ENCODE measurements at places on chromosomes 4 and X. TPM values are rescaled to one million over a fixed set of nuclear protein-coding genes. Genes with fewer than 3 reads are reported as not detected.
A peak's percentile ranks its signal among the peaks of the same experiment; 100 is the strongest.

- H3K27ac ChIP-seq, result no peak overlapping the region
- no peak for DNase-seq
- H3K36me3 ChIP-seq, result no peaks in the 10 kb centered on the region
- H3K4me1 ChIP-seq, result no peaks in the 10 kb centered on the region
These were observed 46.4 kb downstream of the SGMS2 start for GRCh38 chr4:107870916-107871786.

DNA sequence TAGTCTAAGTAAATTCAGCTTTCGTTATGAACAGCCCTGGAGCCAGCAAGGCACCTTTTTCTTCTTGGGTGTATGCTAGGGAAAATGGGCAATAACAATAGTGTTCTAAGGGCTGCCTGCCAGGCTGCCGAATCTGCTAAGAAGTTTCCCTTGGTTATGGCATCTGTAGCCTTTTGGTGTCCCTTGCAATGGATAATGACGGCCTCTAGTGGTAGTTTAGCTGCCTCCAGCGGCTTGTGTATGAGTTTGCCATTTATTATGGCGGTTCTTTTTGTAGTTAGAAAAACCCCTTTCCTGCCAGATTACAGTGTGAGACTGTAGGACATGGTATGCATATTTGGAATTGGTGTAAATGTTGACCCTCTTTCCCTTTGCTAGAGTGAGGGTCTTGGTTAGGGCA is 78.9 kb upstream of the SPIN4 start:
- no peak overlapping the region for H3K4me3 ChIP-seq
- no peaks in the 10 kb centered on the region for H3K27me3 ChIP-seq
- H3K27ac ChIP-seq, result no peak overlapping the region
- no peaks in the 10 kb centered on the region for H3K36me3 ChIP-seq
- no peak for DNase-seq

- DNase-seq, result no peak
- H3K27me3 ChIP-seq, result no peaks in the 10 kb centered on the region
- no peak overlapping the region for H3K27ac ChIP-seq
- H3K4me1 ChIP-seq, result no peaks in the 10 kb centered on the region
- no peaks in the 10 kb centered on the region for H3K36me3 ChIP-seq
These were observed 175.4 kb upstream of the FRG1 start for GRCh38 chr4:189765301-189765700.

The EREG gene
- not detected for total RNA-seq

The IDS gene
- 60.9 TPM for total RNA-seq

GRCh38 chr4:114078636-114079035 is 99.2 kb upstream of the ARSJ start:
- no peak for DNase-seq
- H3K27ac ChIP-seq, result no peak overlapping the region
- no peaks in the 10 kb centered on the region for H3K36me3 ChIP-seq
- H3K4me1 ChIP-seq, result no peaks in the 10 kb centered on the region

- DNase-seq, result no peak
- no peaks in the 10 kb centered on the region for H3K4me1 ChIP-seq
- H3K4me3 ChIP-seq, result no peak overlapping the region
- H3K27me3 ChIP-seq, result no peaks in the 10 kb centered on the region
- H3K27ac ChIP-seq, result no peak overlapping the region
- H3K36me3 ChIP-seq, result no peaks in the 10 kb centered on the region
These were observed 1314.7 kb downstream of the FSTL5 start for GRCh38 chr4:160848901-160849760.

- H3K27me3 ChIP-seq, result peaks cover 9% of the 10 kb centered on the region
- no peak for DNase-seq
- no peaks in the 10 kb centered on the region for H3K4me1 ChIP-seq
These were observed 214.1 kb downstream of the BCOR start for GRCh38 chrX:39883666-39884065.

The TENM3 gene
- 51.5 TPM for total RNA-seq

DNA sequence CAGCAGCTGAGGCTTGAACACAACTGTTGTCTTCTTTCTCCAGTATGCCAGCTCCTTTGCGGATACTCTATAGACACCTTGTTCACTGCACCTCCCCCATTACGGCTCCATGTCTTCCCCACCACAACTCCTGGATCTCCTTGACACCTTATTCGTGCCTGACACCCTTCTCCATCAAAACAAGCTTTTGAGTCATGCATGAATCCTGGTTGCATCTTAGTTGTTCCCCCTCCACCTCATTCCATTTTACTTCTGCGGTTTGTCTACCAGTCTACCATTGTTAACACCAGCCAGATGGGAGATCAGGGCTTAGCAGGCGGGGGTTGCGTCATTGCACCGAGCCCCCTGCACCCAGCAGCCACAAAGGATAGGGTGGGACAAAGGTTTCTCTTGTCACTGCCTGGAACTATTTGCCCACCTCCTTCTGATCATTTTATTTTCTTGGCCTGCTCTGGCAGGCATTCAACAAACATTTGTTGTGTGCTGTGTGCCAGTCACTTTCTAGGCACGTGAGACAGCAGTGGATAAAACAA is 2.0 kb upstream of the CDK16 start:
- DNase-seq, result no peak
- H3K27me3 ChIP-seq, result no peaks in the 10 kb centered on the region
- no peak overlapping the region for H3K4me3 ChIP-seq
- peaks cover 25% of the 10 kb centered on the region for H3K4me1 ChIP-seq
- peak overlapping the region; percentile 98 for H3K27ac ChIP-seq

DNA sequence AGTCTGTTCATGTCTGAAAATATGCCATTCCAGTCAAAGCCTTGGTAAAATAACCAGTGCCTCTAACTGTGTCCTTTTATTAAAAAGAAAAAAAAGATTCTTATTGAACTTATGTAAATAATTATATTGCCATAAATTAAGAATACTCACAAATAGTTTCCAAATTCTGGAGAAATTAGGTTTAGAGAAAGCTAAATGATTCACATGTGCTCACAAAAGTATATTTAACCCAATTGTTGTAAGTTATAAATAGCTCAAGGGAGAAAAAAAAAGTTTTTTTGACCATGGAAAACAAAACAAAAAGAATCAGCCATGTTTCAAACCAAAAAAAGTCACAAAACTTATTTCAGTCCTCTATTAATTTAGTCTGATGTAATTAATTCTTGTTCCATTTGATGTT is 25.3 kb upstream of the HERC6 start:
- H3K4me3 ChIP-seq, result no peak overlapping the region
- H3K4me1 ChIP-seq, result no peaks in the 10 kb centered on the region

DNA sequence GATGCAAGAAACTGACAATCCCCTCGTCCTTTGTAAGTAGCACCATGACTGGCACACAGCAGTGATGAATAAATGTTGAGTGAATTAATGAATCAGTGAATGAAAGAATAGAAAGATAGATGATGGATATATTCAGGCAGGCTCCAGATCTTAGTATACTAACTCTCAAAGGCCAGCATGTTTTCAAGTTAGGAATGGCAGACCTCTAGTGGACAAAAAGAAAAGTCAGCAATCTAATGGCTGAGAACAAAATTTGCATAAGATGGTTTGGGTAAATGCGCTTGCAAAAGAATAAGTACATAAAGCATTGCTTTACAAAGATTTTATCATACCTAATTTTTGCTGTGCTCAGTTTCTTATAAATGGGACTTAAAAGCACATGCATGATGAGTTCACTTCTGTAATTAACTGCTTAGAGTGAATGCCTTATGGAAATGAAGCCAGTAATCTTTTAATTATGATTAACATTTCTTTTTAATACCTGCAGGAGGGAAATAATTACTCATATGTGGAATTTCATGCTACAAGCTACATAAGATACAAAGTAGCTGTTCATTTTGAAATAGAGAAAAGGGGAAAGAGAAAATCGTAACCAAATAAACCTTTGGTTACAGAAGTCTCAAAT is 126.9 kb upstream of the GPRIN3 start:
- no peaks in the 10 kb centered on the region for H3K27me3 ChIP-seq
- no peak overlapping the region for H3K27ac ChIP-seq
- H3K4me1 ChIP-seq, result no peaks in the 10 kb centered on the region
- no peaks in the 10 kb centered on the region for H3K36me3 ChIP-seq
- DNase-seq, result no peak
- no peak overlapping the region for H3K4me3 ChIP-seq

DNA sequence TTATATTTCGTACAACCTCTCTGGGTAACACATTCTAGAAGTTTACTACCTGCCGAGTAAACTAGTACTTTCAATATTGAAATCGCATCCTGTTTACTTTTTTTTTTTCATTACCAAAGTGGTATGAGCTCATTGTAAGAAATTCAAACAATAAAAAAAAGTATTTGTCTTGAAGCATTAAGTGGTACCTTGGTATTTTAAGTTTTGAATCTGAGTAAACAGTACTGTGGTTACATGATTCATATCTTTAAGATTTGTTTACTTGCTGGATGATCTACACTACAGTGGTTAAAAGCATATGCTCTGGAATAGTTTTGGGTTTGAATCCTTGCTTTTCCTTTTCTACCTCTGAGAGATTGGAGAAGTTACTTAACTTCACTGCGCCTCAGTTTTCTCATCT is 3.8 kb upstream of the MMGT1 start:
- H3K36me3 ChIP-seq, result no peaks in the 10 kb centered on the region
- H3K27ac ChIP-seq, result no peak overlapping the region
- no peak for DNase-seq
- no peaks in the 10 kb centered on the region for H3K4me1 ChIP-seq

DNA sequence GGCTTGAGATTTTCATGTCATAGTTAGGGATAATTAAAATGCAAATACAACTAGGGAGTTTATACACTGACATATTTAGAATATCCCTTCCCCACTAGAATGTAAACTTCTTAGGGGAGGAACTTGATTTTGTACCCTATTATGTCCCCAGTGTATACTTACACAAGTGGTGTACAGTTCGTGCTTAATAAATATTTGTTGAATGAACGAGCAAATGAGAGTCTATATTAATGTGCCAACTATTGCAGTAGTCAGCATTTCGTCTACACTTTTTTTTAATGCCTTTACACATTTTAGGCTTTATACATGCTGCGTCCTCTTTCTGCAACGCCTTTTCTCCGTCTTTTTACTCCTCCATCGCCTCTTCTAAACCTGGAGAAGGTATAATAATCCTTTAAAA is 8.4 kb upstream of the MOB1B start:
- H3K4me1 ChIP-seq, result no peaks in the 10 kb centered on the region
- H3K27me3 ChIP-seq, result no peaks in the 10 kb centered on the region
- no peaks in the 10 kb centered on the region for H3K36me3 ChIP-seq
- no peak overlapping the region for H3K27ac ChIP-seq
- no peak overlapping the region for H3K4me3 ChIP-seq
- no peak for DNase-seq

DNA sequence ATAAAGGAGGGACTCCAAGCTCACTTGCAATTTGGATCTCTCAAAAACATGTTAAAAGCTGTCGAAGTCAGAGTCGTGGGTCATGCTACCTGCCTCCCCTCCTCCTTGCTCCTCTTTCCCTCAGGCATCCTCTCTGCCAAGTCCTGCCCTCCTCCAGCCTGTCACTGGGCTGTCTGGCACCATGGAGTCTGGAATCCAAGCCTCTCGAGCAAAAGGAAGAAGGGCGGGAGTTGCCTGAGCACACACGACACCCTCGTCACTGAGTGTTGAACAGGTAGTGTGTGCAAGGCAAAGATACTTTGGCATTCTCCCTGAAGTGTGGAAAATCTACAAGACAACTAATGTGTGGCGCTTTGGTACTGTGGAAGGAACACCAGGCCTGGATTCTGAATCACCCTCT is 62.2 kb downstream of the HAUS3 start:
- H3K4me1 ChIP-seq, result no peaks in the 10 kb centered on the region
- H3K36me3 ChIP-seq, result no peaks in the 10 kb centered on the region
- H3K4me3 ChIP-seq, result no peak overlapping the region
- no peak overlapping the region for H3K27ac ChIP-seq
- no peaks in the 10 kb centered on the region for H3K27me3 ChIP-seq

- no peaks in the 10 kb centered on the region for H3K27me3 ChIP-seq
- DNase-seq, result no peak
- no peak overlapping the region for H3K4me3 ChIP-seq
These were observed 895 bp upstream of the OPN1LW start for GRCh38 chrX:154142950-154143745.

The SORBS2 gene
- 651 TPM for total RNA-seq

The IQCM gene
- total RNA-seq, result not detected

- H3K4me3 ChIP-seq, result no peak overlapping the region
- no peaks in the 10 kb centered on the region for H3K36me3 ChIP-seq
- H3K27ac ChIP-seq, result no peak overlapping the region
- H3K27me3 ChIP-seq, result peaks cover 4% of the 10 kb centered on the region
- no peaks in the 10 kb centered on the region for H3K4me1 ChIP-seq
These were observed 60.7 kb upstream of the HELT start for GRCh38 chr4:184957446-184958115.

DNA sequence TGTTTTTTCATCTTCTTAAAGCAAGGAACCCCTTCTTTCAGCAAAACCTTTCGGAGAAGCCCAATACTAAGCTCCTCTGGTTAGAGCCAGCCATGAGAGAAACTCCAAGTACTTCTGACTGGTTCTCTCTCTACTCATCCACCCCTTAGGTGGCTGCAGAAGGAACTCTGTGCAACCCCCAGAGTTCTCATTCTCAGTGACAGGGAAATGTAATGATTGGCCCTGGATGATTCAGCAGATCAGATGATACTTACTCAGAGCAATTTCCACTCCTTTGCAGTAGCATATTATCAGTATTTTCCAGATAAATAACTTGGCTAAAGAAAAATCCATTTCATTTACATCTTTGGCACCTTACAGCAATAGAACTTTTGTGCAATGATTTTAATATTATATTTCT is 3.2 kb downstream of the SPP1 start:
- H3K27ac ChIP-seq, result no peak overlapping the region
- no peak for DNase-seq
- H3K4me3 ChIP-seq, result no peak overlapping the region
- no peaks in the 10 kb centered on the region for H3K27me3 ChIP-seq
- H3K36me3 ChIP-seq, result no peaks in the 10 kb centered on the region
- H3K4me1 ChIP-seq, result no peaks in the 10 kb centered on the region

DNA sequence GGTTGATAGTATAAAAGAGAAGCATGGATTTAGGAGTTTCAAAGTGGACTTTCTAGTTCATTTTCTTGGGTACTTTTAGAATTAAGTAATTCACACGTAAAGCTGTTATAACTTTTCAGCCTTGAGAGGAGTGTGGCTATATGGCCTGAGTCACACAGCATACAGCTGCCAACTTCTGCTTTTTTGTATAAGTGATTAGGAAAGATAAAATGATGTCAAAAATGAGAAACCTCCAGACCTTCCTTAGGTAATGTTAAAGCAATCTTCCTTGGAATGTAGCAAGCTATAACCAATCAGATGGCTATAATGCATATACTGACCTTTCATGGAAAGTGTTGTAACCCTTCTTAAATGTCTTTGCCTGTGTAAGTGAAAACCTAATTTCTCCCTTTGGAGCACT is 39.2 kb downstream of the RAB40AL start:
- H3K4me3 ChIP-seq, result no peak overlapping the region
- H3K36me3 ChIP-seq, result no peaks in the 10 kb centered on the region
- no peak for DNase-seq
- H3K27ac ChIP-seq, result no peak overlapping the region
- no peaks in the 10 kb centered on the region for H3K27me3 ChIP-seq
- no peaks in the 10 kb centered on the region for H3K4me1 ChIP-seq

The PAGE1 gene
- total RNA-seq, result not detected

DNA sequence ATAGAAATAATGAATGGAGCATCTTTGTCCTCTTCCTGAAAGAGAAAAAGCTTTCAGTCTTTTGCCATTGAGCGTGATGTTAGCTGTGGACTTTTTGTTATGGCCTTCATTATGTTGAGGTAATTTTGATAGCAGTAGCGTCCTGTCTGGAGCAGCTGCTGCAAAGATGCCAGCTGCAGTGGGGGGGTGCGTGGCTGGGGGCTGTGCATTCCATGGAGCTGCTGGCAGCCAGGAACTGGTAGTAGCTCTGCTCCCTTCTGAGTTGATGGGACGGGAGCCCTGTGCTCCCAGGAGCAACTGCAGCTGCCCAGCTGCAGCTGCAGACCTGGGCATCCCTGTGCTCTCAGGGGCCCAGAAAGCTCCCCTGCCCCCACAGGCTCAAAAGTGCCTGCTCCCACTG is 50.4 kb downstream of the CCDC160 start:
- no peak overlapping the region for H3K27ac ChIP-seq
- no peak overlapping the region for H3K4me3 ChIP-seq

The AGTR2 gene
- 2.2 TPM for total RNA-seq
